ENCODE measurements at places on chromosomes 1 and 21.

GRCh38 chr21:45551316-45551715, 9.1 kb upstream of the SLC19A1 start:
- DNase-seq, result no peak

- no peak for DNase-seq
Measured at GRCh38 chr1:235060607-235061470, 67.8 kb downstream of the TOMM20 start.

DNA sequence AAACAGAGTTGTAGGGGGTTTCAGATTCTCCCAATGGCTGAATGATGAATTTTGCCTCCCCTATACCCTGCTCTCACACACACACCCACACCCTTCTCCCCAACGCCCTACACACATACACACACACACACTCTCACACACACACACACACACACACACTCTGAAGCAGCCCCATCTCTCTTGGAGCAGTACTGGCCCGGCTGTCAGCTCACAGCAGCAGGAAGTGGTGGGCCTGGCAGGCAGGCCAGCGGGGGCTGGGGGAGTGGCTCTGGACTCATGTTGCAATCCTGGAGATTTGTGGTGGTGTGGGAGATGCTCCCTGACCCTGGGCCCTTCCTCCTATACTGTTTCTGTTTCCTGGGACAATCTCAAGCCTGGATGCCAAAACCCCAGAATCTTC, 2.2 kb downstream of the IKBKE start:
- no peak for DNase-seq

DNA sequence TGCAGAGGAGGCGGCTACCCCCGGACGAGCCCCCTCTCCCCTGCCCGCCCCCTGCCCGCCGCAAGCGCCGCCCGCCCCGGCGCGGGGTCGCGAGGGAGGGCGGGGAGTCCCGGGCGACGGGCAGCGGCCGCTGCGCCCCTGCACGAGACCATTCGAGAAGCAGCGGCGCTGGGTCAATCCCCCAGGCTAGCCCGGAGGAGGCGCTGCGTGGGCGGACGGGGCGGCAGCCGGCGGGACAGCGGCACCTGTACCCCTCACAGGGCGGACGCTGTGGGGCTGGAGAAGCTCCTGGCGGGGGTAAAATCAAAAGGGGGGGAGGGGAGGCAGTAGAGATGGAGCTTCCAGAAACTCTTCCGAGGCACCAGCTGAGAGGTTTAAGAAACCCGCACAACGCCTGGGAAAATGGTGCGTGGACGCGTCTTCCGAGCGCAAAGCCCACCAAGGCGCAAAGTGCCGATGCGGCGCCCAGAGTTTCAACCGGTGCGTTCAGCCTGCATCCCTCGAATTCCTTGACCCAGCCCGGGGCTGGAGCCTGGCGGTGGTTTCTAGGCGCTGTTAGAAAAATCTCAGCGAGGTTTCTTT, at the start of gene PLPPR5:
Gene PLPPR5 (minus strand): TSS at position 1 of the 582 bp plus-strand sequence. CDS start 190 bp downstream, outside the sequence.
- DNase-seq, result peak; percentile 4

- DNase-seq, result no peak
Measured at GRCh38 chr1:246565751-246566127, 322 bp downstream of the TFB2M start.

DNA sequence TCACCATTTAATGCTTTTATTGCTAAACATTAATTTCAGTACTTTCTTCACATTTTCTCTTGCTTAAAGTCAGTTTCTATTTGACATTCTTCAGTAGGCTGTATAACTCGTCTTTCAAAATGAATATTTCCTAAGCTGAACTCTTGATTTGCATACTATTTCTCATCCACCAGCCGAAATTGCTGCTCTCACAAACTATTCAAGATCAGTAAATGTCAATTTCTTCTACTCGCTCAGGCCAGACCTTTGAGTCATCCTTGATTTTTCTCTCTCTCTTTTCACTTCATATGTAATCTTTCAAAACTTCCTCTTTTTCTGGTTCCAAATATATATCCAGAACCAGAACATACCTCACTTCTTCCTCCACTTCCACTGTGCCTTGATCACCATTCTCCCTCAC, 990.0 kb downstream of the KCNT2 start:
- no peak for DNase-seq

- no peak for DNase-seq
Measured at GRCh38 chr1:149845416-149845815, 54.0 kb upstream of the BOLA1 start.
